ENCODE measurements at places on chromosomes 13 and 19.

- peak; percentile 98 for DNase-seq
Observed at GRCh38 chr13:27449936-27450828, at the start of gene MTIF3. MTIF3 (minus strand) TSS chr13:27450564; CDS start chr13:27440448, 10,116 bp downstream.

- DNase-seq, result no peak
Observed at GRCh38 chr13:28012896-28013295, 24.4 kb upstream of the URAD start.

DNA sequence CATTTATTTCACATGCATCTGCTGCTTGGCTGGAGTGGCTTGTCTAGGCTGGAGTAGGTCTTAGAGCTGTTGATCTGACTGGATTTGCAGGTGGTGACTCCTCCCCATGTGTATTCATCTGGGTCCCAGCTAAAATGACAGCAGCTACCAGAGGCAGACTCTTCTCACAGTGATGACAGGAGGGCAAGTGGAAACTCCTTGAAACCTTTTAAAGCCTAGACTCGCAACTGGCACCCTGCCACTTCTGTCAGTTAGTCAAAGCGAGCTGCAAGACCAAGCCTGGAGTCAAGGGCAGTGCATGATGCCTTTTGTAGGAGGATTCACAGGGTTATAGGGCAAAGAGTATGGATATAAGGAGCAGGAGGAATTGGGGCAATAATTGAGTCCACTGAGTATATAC lies 65.2 kb downstream of the TEX26 start:
- DNase-seq, result no peak

GRCh38 chr13:40064154-40065097 lies 409.0 kb downstream of the COG6 start:
- DNase-seq, result no peak

DNA sequence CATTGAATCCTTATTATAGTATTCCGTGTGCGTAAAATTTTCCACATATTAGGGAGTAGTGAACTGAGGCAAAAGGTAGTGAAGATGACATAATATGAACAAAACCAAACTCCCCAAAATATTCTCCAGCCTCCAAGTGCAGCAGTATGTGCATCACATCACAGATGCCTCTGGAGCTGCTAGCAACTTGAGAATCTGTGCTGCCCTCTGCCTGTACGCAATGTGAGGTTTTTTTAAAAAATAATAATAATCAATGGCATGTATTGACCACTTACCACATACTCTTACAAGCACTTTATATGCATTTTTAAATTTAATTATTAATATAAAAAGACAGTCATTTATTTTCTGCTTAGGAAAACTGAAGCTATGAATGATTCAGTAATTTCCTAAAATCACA lies 583.0 kb upstream of the SPRY2 start:
- no peak for DNase-seq
